SK-N-SH (cell line): ENCODE measurements at places on chromosomes 7 and 10. TPM values are rescaled to one million over a fixed set of nuclear protein-coding genes. Genes with fewer than 3 reads are reported as not detected.

The AP3M1 gene
- polyA plus RNA-seq = 17.7 and 25.8 TPM in 2 replicates

The CLRN3 gene
- 0.08 and 0.25 TPM in 2 replicates for polyA plus RNA-seq

The SCIN gene
- polyA plus RNA-seq = 0.02 TPM in 2 replicates

The CTAGE4 gene
- not detected in 2 replicates for polyA plus RNA-seq

- no peak for DNase-seq
Measured at GRCh38 chr7:26055241-26055640, 96.8 kb upstream of the NFE2L3 start.

- DNase-seq = no peak
Measured at GRCh38 chr7:51064688-51065087, 251.9 kb downstream of the COBL start.

DNA sequence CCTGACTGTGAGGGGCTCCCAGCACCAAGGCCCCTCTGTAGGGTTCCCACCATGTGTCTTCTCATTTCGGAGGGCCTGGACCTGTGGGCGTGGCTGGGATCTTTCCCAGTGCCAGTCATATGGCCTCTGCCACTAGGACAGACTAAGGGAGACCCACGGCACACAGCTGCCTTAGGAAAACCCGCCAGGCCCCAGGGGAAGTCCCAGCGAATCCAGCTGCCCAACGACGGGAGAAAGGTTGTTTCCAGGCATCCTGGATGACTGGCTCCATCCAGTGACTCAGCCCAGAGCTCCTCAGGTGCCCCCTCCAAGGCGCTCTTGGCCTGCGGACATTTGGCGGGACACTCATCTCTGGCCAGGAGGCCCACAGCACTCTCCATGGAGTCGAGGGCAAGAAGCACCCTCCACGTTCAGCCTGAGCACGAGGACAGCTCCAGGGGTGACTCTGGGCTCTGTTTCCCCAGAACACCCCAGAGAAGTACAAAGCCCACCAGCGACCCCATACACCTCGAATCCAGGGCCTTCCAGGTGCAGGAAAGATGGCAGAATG lies 39.9 kb downstream of the PWWP2B start:
- DNase-seq = no peak

GRCh38 chr10:103923502-103923901 lies 5.5 kb upstream of the STN1 start:
- DNase-seq = no peak

DNA sequence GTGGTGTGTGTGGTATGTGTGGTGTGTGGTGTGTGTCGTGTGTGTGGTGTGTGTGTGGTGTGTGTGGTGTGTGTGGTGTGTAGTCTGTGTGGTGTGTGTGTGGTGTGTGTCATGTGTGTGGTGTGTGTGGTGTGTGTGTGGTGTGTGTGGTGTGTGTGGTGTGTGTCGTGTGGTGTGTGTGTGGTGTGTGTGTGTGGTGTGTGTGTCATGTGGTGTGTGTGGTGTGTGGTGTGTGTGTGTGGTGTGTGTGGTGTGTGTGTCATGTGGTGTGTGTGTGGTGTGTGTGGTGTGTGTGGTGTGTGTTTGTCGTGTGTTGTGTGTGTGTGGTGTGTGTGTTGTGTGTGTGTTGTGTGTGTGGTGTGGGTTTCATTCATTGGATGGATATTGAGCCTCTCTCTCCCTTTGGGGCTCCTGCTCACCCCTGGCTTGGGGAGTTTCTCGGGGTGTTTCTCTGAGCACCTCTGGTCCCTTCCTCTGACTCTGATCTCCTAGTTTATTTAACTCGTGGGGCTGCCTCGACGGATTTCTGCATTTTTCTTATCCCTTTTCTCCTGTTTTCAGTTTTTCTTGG lies 145.8 kb downstream of the DNAJB6 start:
- DNase-seq = no peak

DNA sequence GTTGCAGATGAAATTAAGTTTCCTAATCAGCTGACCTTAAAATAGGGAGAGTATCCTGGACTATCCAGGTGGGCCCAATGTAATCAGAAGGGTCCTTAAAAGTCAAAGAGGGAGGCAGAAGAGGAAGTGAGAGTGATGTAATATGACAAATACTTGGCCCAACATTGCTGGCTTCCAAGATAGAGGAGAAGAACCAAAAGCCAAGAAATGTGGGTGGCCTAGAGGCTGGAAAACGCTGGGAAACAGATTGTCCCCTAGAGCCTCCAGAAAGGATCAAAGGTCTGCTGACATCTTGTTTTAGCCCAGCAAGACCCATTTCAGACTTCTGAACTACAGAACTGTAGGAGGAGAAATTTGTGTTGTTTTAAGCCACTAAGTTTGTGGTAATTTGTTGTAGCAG lies 79.7 kb upstream of the NOBOX start:
- DNase-seq = no peak

DNA sequence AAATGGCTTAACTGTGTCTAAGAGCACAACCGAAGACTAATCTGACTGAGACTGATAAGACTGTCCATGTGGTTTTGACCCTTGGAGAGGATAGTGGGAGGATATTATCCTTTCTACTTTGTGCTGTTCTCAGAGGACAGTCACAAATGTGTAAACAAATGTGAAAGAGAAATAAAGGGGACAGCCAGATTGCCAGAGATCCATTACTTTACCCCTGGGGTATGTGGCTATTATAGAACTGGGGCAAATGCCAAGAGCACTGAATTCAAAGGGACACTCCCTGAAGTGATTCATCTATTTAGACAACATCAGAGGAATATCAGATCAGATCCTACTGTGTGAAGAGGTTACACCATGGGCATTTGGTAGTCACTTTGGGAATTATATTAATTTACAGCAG lies 154.7 kb downstream of the RNLS start:
- DNase-seq = peak; percentile 4

- DNase-seq = no peak
Measured at GRCh38 chr7:51033727-51034520, 251.2 kb upstream of the GRB10 start.

DNA sequence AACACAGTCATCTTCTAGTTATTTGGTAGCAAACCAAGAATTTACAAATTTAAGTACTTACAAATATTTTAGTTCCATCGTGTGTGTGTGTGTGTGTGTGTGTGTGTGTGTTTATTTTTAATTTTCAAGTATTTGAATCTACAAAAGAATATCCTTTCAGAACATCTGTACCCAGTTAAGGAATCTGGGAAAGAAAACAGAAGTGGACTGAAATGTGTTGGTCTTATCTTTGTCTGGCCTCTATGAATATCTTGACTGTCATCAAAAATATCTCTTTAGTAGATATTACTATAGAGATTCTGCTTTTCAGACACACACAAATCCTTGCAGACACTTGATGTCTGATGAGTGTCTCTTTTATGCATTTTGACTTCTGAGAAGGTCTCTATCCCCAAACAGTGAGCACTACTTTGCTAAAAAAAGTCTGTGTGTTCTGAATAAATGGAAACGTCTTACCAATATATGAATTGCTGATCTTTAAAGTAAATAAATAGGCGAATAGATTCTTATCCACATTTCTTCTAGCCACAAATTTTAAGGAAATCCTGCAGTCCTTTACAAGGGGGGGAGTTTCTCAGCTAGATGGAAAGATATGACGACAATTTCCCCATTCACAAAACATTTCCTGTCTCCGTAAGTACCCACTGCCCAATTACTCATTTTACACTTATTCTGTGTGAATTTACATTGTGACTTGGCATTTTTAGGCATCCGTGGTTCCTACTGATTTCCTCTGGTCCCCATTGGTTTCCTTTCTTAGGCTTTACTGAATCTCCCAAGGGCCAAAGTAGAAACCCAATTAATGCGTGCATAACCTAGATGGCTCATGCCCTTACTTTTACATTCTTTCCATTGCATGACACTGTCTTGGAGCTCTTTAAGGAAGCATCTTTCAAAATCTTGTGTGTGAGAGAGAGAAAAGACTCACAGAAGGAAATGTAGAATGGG lies 36.0 kb downstream of the NRCAM start:
- DNase-seq = no peak

GRCh38 chr10:66625709-66626590 lies 299.9 kb upstream of the LRRTM3 start:
- no peak for DNase-seq

DNA sequence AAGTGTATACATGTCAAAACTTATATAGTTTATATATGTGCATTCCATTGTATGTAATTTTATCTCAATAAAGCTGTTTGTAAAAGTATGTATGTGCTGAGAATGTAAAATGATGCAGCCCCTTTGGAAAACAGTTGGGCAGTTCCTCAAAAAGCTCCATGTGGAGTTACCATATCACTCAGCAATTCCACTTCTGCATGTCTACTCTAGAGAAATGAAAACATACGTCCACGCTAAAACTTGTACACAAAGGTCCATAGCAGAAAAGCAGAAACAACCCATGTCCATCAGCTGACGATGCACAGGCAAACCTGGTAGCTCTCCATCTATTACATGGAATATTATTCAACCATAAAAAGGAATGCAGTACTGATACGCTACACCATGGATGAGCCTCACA lies 8.3 kb upstream of the RGS10 start:
- no peak for DNase-seq

DNA sequence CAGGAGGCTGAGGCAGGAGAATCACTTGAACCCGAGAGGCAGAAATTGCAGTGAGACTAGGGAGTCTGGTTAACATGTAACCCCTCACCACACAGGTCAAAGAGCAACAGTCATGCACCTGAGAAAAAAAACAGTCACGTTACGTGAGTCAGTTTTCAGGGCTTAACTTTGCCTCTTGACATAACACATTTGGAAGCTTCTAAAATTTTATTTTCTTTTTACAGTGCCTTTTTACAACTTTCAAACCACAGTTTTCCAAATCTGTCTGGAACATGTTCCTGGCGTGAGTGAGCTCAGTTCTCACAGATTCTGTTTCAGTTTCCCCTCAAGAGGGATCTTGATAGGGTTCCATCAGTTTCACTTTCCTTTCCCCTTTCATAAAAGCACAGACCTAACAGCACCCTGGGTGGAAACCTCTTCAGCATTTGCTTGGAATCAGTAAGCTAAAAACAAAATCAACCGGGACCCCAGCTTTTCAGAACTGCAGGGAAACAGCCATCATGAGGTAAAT lies 4.4 kb downstream of the IFIT3 start:
- DNase-seq = no peak

DNA sequence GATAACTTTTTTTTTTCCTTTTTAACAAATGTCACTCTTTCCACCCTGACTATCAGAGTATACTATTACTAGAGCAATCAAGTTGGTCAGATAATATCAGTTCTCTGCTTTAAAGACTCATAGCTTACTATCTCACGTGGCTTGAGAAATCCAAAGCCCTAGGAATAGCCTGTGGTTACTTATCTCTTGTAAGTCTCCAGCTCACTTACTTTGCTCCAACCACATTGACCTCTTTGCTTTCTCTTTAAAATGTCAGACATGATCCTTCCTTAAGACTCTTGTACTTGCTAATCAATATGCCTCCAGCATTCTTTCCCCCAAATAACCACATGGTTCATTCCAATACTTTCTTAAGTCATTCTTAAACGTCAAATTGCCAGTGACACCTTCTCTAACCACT lies 1292.2 kb downstream of the REEP3 start:
- no peak for DNase-seq
